HT-29 (cell line): ENCODE measurements at places on chromosomes 3 and 15. TPM values are rescaled to one million over a fixed set of nuclear protein-coding genes. Genes with fewer than 3 reads are reported as not detected.

- no peak for DNase-seq
Observed at GRCh38 chr3:156582532-156583183, 27.7 kb upstream of the SSR3 start.

DNA sequence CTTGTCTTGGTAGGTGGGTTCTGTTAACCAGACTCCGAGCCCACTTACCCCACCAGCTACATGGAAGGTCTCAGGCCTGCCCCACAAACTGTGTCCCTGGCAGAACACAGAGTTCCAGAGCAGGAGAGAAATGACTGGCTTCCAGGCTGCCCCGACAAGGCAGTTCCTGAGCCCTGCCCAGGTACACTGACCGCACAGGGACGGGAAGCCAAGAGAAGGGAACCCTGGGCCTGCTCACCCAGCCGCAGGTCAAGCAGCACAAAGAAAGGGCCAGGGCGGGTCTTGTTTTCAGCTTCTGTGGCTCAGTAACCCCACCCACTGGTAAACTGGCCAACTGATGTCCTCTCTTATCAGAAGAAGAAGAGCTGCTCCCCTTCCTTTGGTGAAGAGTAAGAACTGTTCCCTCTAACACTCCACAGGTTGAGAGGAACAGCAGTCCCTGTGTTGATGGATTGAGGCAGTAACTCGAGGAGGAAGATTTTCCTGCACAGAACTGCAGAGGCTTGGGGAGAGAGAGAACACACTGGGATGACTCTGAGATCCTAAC is 68.4 kb downstream of the CRTC3 start:
- DNase-seq: peak; percentile 80

GRCh38 chr15:43489191-43489590 is 3.8 kb downstream of the TP53BP1 start:
- DNase-seq: no peak

- DNase-seq: no peak
Observed at GRCh38 chr3:110789315-110789714, 282.3 kb upstream of the NECTIN3 start.

GRCh38 chr15:100186366-100186765 is 155.4 kb downstream of the ADAMTS17 start:
- no peak for DNase-seq

GRCh38 chr3:124345845-124346244 is 353.9 kb upstream of the ROPN1 start:
- no peak for DNase-seq

GCNT3 gene
- 154 and 164 TPM in 2 replicates for total RNA-seq

RAMAC gene
- total RNA-seq: 32.9 and 34.8 TPM in 2 replicates

SLC6A1 gene
- not detected in 2 replicates for total RNA-seq

RBP2 gene
- total RNA-seq: not detected in 2 replicates

DNA sequence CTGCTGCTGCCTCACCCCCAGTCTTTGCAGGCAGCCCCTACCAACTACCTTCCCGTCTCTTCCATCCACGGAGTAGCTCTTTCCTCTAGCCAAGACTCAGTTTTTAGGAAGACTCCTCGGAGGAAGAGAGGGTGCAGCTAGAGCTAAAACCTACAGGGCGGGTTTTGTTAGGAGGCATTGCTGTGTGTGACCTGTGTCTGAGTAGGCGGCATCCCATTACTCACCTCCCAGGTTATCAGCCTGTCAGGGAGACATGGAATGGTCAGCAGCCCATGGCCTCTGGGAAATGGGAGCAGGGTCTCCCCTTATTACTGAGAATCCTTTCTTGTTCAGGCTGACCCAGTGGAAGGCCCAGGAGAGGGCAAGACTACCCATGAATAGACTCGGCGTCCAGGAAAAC is 43.8 kb upstream of the FGD5 start:
- no peak for DNase-seq

MST1 gene
- 2.2 and 3.3 TPM in 2 replicates for total RNA-seq
